ENCODE measurements at places on chromosomes 6 and 20.

DNA sequence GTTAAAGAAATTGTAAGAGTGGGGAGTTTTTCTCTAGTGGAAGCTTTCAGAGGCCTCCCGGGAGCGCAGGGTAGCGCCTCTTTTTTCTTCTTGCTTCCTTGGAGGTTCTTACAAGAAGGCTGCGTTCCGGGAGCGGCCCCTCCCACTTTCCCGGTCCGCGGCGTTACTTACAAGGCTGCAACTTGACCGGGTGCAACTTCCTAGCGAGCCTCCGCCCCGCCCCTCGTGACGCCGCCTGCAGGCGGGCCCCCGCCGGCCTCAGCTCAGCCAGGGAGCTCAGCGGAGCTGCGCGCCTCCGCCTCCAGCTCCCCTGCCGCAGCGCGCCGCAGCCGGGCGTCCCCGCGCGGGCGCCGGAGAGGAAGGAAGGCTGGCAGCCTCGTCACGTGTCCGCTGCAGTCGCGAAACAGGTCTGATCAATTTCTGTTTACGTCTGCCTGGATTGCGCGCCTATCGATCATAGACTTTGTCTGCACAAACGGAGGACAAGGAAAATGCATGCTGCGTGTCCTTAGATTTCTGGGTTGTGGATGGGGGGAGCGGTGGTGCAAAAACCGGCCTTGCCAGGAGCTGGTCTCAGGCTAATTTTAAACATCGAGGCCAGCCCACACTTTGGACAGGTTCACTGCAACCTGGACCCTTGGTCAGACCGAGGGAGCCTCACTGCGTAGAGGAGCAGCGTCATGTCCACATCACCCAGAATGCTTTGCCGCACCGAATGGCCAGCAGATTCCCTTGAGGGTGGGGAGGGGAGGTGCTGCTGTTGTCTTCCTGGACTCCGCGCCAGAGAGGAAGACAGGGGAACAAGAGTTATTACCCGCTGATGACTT lies at the start of the genes FAM217B and PPP1R3D:
FAM217B (plus strand) TSS at position 261 of the 827 bp plus-strand sequence. CDS start 3,555 bp downstream, outside the sequence.
PPP1R3D (minus strand) TSS at position 177 of the 827 bp plus-strand sequence. CDS start 374 bp downstream, outside the sequence.
- peak; percentile 96 for DNase-seq

DNA sequence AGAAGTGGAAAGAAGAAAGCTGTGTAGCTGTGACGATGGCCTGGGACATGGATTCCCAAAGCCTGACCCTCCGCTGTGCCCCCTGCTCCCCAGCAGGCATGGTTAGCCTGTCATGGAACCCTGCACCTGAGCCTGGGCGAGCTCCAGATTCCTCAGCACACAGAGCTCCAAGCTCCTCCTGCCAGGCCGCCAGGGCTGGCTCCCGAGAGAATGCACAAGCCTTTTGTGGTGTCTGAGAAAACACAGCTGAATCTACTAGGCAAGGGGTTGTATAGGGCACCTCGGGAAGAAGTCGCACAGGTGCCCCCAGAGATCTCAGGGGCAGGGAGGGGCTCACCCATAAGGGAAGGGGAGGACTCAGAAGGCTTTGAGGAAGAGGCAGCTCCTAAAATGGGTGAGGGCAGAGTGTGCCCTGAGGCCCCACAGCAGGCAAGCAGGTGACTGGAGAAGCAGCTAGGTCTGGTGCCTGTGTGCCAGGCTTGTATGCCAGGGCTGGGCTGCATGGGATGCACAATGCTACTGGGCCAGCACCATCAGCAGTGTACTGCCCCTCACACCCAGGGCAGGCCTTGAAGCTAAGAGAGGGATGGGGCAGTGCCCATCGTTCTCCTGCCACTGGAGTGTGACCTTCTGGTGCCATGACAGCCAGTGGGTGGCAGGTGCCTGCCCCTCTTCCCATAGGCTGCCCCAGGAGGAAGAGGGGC lies 64.3 kb upstream of the CD93 start:
- no peak for DNase-seq

GRCh38 chr20:38249536-38250310 lies 10.8 kb downstream of the KIAA1755 start:
- DNase-seq: peak; percentile 41

- no peak for DNase-seq
Measured at GRCh38 chr20:61391812-61392520, 139.9 kb downstream of the CDH4 start.

- DNase-seq: peak; percentile 30
Measured at GRCh38 chr20:20499439-20499838, 131.5 kb downstream of the INSM1 start.

GRCh38 chr20:3238616-3239025 lies 369 bp downstream of the SLC4A11 start:
- DNase-seq: peak; percentile 25

- DNase-seq: no peak
Measured at GRCh38 chr6:1915226-1915625, 305.5 kb downstream of the FOXC1 start.

- peak; percentile 79 for DNase-seq
Measured at GRCh38 chr6:124119596-124119995, 315.9 kb downstream of the NKAIN2 start.

DNA sequence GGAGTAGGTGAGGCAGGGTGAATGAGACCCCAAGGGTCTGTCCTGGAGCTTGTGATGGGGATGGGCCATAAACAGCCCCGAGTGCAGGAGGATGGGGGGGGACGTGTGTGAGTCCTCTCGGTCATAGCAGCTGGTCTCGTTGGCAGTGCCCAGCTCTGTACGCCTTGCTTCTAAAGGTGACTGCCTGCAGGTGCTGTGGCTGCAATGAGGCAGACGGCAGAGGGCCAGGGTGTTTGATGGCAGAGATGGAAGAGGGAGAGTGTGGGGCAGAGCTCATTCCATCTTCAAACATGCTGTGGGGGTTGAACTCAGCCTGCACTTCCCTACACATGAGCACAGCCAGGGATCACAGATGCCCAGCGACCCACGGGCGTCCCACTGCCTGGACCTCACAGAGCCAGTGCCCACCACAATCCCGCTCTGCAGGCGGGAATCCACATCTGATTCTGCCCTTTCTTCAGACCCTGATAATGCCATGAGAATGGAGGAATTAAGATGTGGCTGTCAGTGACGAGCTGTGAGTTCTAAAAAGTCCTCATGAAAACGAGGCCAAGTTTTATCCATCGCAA lies 123.3 kb upstream of the CDH4 start:
- no peak for DNase-seq

GRCh38 chr6:133610971-133611370 lies 277.9 kb upstream of the TCF21 start:
- DNase-seq: no peak

DNA sequence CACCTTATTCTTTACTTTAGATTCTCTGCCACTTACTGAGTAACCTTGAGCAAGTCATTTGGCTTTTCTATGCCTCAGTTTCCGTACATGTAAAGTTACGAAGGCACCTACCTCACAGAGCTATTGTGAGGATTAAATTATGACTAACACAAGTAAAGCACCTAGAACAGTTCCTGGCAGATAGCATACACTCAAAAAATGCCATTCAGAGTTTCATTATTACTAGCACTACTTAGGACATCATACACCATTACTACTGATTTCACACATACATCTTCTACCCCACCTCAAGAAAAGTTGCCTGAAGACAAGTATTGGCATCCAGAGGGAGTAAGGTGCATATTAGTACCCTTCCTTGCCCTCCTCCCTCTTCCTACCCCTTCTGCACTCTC lies 107.8 kb downstream of the OGFRL1 start:
- no peak for DNase-seq

DNA sequence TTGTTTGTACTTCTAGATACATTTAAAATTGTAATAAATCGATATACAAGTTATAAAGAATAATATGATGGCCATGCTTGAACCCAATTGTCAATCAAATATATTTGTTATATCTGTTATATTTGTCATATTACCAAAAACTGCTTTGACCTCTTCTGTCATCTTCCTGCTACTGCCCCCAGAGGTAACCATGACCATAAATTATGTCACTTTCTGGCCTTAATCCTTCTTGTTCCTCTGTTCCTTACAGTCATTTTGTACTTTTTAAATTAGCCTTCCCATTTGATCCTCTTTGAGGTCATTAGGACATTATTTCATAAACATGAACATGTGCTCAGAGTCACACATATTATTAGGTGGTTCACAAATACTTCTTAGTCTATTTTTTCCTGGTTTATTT lies 124.7 kb downstream of the HFE start:
- peak; percentile 58 for DNase-seq

- DNase-seq: no peak
Measured at GRCh38 chr6:235763-236360, 56.4 kb upstream of the DUSP22 start.

GRCh38 chr20:61558726-61559125 lies 306.7 kb downstream of the CDH4 start:
- no peak for DNase-seq

GRCh38 chr20:53769041-53769440 lies 175.4 kb upstream of the ZNF217 start:
- DNase-seq: no peak

DNA sequence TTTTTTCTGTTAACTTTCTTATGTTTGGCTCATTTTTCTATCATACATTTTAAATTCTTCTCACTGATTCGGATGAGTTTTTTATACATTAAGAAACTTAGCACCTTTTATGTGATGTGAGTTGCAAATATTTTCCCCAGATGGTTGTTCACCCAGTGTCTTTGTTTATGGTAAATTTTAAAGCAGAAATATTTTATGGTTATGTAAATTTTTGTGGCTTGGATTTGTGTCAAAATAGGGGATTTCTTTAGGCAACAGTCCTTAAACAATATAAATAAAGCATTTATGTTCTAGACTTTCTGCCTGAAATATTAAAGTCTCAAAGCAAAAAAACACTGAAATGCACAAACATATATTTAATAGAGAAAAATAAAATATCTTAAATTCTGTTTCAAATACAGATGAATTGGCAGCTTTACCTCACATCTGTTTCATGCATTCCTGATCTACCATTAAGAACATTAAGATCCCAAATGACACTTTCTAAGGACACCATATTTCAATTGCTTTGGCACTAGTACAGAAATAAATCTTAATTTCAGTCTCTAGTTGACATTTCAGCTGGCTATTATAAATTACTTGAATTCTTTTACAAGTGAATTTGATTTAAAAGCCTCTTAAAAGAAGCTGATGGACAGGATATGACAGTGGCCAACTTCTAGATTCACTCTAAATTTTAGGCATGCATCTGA lies 646.6 kb downstream of the HACE1 start:
- no peak for DNase-seq
